Prostate gland (tissue), 2 donors: ENCODE measurements at places on chromosomes 7 and 10. TPM values are rescaled to one million over a fixed set of nuclear protein-coding genes. Genes with fewer than 3 reads are reported as not detected.

DNA sequence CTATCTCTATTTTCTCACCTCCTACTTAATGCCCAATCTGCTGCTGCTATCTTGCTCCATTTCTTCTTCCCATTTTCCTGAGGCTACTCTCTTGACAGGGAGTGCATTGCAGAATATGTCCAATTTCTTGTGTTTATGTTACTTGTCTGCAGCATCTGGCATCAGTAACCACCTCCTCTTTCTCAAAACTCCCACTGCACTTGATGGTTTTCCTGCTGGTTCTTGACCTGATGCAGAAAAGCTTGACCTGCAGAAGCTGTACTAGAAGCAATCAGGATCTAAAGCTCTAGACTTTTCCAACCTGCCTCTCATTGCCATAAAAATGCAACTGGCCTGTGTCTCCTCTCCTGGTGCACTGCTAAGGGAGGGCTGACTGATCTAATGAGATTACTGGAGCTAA is 287.8 kb downstream of the ZEB1 start:
- DNase-seq, result no peak
- no peaks in the 10 kb centered on the region for H3K36me3 ChIP-seq
- no peaks in the 10 kb centered on the region for H3K4me1 ChIP-seq
- H3K27me3 ChIP-seq, result no peaks in the 10 kb centered on the region
- H3K4me3 ChIP-seq, result no peak overlapping the region
- H3K27ac ChIP-seq, result no peak overlapping the region

DNA sequence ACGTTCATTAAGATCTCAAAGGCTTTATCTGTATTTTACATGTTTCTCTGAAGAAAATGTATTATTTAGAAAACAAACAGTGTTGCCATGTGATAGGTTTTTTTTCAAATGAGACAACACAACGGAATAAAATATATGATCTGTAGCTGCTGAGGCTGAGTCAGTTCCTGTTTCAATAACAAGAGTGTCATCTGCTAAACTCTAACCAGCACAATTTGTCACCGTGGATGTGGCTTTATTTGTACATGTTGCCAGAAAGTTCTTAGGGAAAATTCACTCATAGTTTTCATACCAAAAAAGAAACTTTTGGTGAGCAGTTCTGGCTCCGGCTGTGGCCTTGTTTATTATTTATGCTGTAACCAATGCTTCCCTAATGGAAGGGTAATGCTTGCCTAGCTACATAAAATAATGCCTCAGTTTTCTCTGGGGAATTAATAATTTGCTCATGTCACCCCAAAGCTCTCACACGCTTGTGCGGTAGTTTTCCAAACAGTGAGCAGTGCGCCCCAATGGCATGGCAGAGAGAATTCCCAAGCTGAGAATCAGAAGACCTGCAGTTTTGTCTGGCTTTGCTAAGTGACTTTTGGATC is 20.3 kb upstream of the KLF6 start:
- no peak overlapping the region for H3K4me3 ChIP-seq
- H3K27ac ChIP-seq, result peak overlapping the region; percentile 40
- no peaks in the 10 kb centered on the region for H3K27me3 ChIP-seq

DNA sequence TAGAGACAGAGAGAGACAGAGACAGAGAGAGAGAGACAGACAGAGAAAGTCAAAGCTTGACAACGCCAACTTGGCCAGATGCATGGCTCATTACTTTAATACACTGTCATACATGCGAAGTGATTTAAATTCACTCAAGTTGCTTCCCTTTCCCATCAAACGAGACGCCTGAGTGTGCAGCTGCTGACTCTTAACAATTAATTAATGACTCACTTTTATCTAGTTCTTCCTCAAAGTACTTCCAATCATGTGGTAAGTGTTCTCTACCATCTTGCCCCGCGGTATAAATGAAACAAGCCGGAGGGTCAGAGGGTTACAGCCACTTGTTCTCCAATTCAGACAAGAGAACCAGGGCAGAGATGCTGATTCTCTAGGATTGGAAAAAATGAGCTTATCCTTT is 90.8 kb downstream of the SFMBT2 start:
- no peak for DNase-seq
- peak overlapping the region; percentile 59 for H3K27ac ChIP-seq
- H3K36me3 ChIP-seq, result no peaks in the 10 kb centered on the region
- H3K4me1 ChIP-seq, result peaks cover 4% of the 10 kb centered on the region
- H3K4me3 ChIP-seq, result no peak overlapping the region

DNA sequence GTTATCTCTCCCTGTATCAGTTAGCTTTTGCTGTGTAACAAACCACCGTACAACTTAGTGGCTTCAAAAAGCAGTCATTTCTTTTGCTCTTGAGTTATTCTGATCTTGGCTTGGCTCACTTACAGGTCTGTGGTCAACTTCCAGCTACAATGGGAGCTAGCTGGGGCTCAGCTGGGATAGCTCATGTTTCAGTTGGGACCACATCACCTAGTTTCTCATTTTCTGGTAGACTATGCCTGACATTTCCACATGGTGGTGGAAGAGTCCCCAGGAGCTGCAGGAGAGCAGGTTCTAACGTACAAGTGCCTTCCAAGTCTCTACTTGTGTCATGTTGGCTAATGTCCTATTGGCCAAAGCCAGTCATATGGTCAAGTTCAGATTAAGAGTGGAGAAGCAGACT is 25.8 kb upstream of the PIP4K2A start:
- H3K27ac ChIP-seq, result no peak overlapping the region
- DNase-seq, result no peak
- H3K4me1 ChIP-seq, result no peaks in the 10 kb centered on the region
- H3K36me3 ChIP-seq, result no peaks in the 10 kb centered on the region
- H3K27me3 ChIP-seq, result no peaks in the 10 kb centered on the region

DNA sequence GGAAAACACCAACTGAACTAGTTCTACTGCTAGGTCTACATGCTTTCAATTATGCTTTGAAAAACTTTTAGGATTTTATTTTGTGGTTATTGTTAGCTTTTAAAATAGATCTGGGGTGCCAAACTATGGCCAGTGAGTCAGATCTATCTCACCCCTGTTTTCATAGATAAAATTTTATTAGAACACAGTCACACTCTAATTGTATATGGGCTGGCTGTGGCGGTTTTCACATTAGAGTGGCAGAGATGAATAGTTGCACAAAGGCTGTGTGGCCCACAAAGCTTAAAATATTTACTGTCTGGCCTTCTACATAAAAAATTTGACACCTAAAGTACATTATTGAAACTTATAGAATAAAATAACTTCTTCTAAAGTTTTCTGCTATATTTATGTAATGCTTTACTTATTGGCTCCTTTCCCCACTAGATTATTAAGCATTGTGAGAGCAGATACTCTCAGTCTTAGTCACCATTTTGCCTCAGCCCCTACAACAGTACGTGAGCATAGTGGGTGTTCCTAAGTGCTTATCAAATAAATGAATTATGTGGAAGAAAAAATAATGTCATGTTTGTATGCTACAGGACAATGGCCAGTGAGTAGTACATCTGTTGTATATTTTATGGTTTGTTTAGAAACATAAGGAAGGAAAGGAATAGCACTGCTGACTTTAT is 5.4 kb upstream of the SUV39H2 start:
- no peaks in the 10 kb centered on the region for H3K36me3 ChIP-seq
- H3K4me1 ChIP-seq, result no peaks in the 10 kb centered on the region
- no peak overlapping the region for H3K4me3 ChIP-seq
- DNase-seq, result no peak

DNA sequence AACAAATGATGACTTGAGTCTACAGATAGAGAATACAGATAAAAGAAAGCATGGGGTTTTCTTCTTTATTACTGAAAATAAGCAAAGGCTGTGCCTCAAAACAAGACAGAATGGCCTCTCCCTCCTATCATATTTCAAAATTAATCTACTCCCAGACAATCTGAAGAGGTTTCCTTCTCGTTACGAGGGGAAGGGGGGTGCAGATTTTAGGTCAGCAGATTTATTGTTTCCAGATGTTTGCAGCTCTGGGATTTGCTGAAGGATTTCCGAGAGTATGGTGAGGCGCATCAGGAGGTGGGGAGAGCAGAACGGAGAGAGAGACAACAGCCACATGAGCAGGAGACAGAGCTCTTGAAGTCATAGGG is 89.8 kb downstream of the KIAA1549 start:
- no peaks in the 10 kb centered on the region for H3K27me3 ChIP-seq
- no peaks in the 10 kb centered on the region for H3K4me1 ChIP-seq
- no peak for DNase-seq
- H3K36me3 ChIP-seq, result no peaks in the 10 kb centered on the region

NPM3 gene
- total RNA-seq, result 47.4 TPM

GRCh38 chr10:104303594-104304355 is 34.5 kb downstream of the ITPRIP start:
- no peak for DNase-seq
- no peak overlapping the region for H3K27ac ChIP-seq
- H3K4me3 ChIP-seq, result no peak overlapping the region
- H3K27me3 ChIP-seq, result no peaks in the 10 kb centered on the region
- no peaks in the 10 kb centered on the region for H3K36me3 ChIP-seq

GRCh38 chr7:28329661-28330363 is 82.5 kb upstream of the CREB5 start:
- H3K4me3 ChIP-seq, result no peak overlapping the region
- DNase-seq, result no peak
- H3K27me3 ChIP-seq, result no peaks in the 10 kb centered on the region
- no peak overlapping the region for H3K27ac ChIP-seq

- no peaks in the 10 kb centered on the region for H3K36me3 ChIP-seq
- no peak for DNase-seq
- no peaks in the 10 kb centered on the region for H3K4me1 ChIP-seq
- H3K27ac ChIP-seq, result no peak overlapping the region
- H3K27me3 ChIP-seq, result no peaks in the 10 kb centered on the region
Observed at GRCh38 chr10:7042419-7043054, 368.3 kb downstream of the SFMBT2 start.

DNA sequence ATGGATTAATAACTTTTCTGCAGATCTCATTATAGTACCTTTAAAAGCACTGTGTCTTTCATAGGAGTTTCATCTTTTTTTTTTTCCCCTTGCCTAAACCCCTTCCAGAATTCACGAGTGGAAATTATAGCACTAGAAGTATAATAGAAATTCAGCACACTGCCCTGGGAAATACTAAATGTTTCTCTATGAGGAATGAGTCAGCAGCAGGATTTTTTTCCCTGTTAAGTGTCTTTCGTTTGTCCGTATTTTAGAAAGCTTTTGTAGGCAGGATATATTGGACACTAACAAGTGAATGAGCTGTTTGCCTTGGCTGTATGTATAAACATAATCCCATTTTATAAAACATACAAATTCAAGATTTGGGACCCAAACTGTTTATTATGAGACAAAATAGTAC is 105.8 kb downstream of the EXOC4 start:
- no peak for DNase-seq
- no peak overlapping the region for H3K4me3 ChIP-seq
- H3K27me3 ChIP-seq, result no peaks in the 10 kb centered on the region
- H3K36me3 ChIP-seq, result no peaks in the 10 kb centered on the region
- no peaks in the 10 kb centered on the region for H3K4me1 ChIP-seq
- H3K27ac ChIP-seq, result no peak overlapping the region

GRCh38 chr7:73461782-73462285 is 28.3 kb downstream of the FZD9 start:
- H3K36me3 ChIP-seq, result peaks cover 7% of the 10 kb centered on the region
- no peaks in the 10 kb centered on the region for H3K27me3 ChIP-seq
- no peaks in the 10 kb centered on the region for H3K4me1 ChIP-seq
- H3K4me3 ChIP-seq, result no peak overlapping the region

GRCh38 chr7:102323914-102324195 is 32.4 kb downstream of the SPDYE6 start:
- H3K4me3 ChIP-seq, result no peak overlapping the region
- H3K27ac ChIP-seq, result no peak overlapping the region
- H3K36me3 ChIP-seq, result no peaks in the 10 kb centered on the region

- no peaks in the 10 kb centered on the region for H3K27me3 ChIP-seq
- H3K36me3 ChIP-seq, result no peaks in the 10 kb centered on the region
- H3K4me1 ChIP-seq, result no peaks in the 10 kb centered on the region
- no peak overlapping the region for H3K27ac ChIP-seq
- no peak for DNase-seq
- no peak overlapping the region for H3K4me3 ChIP-seq
Observed at GRCh38 chr10:52115823-52116222, 198.3 kb upstream of the DKK1 start.
